ENCODE measurements at places on chromosomes 7 and 10. TPM values are rescaled to one million over a fixed set of nuclear protein-coding genes. Genes with fewer than 3 reads are reported as not detected.

CDH23 gene
- 5.3 TPM for total RNA-seq

LHFPL3 gene
- total RNA-seq, result not detected

MUC12 gene
- total RNA-seq, result not detected

DNA sequence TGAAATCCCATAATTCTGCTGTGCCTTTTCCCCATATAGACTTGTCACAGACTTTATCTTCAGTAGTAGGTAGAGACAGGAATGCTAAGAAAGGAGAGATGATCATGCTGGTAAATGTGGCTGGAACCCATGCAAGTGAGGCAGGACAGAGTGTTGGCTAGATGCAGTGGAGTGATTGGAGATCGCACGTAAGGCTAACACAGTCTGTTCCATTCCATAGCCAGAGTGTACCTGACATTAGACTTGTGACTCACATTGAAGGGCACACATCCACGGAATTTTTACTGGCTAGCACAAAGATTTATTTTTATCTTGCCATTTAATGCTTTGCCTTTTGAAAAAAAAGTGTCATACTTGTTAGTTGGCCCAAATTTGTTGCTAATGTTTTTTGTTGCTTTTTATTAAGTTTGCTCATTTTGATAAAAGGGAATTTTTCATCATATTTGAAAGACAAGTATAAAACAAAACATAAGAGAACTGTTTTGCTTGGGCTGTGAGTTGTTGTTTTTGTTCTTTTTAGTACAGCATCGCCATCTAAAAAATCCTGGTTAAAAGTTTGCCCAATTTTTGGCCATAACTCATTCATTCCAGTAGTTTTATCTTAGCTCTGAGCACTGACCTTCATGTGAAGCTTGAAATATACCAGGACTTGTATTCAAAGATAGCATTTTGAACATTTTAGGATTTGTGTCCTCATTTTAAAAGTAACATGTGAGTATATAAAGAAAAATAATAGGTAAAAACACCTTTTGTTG, 81.0 kb downstream of the CPED1 start:
- no peak for DNase-seq

GRCh38 chr10:106740-107139, 28.5 kb upstream of the ZMYND11 start:
- no peak for DNase-seq

DNA sequence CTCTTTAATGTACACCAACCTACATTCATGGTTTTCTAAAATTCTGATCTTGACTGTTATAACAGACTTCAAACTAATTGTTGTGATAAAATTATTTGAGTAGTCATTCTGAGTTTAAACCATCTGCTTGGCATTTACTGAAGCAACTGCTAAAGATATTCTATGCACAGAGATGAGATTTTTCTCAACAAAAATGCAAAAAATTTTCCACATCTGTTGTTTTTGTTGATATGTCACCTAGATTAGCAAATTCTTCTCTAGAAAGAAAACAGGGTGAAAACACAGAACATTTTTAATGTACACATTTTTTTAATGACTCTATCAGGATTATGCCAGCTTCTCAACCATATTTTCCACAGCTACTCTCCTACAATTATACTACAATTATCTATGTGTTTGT, 42.7 kb downstream of the ARHGAP12 start:
- no peak for DNase-seq

DNA sequence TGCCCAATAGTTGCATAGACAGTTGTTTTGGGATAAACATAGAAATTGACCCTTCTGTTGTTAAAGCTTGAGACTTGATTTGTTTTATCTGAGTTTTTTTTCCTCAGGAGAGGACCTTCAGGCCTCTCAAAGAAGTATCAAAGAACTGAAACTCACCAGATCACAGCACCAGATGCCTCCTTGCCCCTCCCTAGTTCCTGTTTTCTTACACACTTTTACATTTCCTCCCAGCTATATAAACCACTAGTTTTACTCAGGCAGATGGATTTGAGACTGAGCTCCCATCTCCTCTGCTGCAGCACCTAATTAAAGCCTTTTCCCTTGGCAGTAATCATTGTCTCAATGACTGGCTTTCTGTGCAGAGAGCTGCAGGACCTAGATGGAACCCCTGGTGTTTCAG, 150.6 kb upstream of the NRG3 start:
- no peak for DNase-seq

GRCh38 chr10:21497177-21497807, 28.2 kb downstream of the SKIDA1 start:
- peak; percentile 51 for DNase-seq

DNA sequence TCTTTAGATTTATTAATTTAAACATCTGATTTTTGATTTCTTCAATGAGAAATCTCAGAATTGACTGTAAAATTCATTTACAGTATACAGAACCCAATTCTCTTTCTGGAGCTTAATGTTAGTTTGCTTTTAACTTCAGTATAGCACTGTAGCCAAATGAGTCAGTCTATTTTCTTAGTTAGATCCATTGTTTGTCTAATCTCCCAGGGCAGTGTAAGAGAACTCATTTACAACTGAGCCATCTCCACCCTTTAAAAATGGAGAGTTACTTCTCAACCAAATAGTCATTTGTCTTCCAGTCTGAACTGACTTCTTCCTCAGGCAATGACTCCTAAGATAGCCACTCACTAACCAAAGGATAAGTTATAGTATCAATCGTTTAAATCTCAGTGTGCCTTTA, 3.0 kb upstream of the WNT2 start:
- DNase-seq, result no peak

DNA sequence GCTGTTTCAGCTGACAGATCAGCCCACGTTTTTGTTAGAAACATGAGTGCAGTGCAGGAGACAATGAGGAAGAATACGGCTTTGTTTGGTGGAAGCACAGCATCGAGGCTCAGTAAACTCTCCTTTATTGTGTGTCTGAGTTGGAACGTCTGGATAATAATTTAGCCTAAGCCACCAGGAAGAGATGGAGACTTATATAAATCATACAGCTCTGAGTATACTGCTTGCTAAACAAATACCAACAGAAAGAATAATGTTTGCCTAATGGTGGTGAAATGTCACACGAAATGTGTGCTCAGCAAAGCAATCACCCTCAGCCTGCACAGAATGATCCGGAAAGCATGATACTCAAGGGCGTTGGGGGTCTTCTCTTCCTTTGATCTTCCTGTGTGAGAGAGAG, 664.1 kb upstream of the ADARB2 start:
- DNase-seq, result no peak

GRCh38 chr10:78549140-78549935, 515.7 kb downstream of the RPS24 start:
- DNase-seq, result no peak

PKD2L1 gene
- not detected for total RNA-seq

DNA sequence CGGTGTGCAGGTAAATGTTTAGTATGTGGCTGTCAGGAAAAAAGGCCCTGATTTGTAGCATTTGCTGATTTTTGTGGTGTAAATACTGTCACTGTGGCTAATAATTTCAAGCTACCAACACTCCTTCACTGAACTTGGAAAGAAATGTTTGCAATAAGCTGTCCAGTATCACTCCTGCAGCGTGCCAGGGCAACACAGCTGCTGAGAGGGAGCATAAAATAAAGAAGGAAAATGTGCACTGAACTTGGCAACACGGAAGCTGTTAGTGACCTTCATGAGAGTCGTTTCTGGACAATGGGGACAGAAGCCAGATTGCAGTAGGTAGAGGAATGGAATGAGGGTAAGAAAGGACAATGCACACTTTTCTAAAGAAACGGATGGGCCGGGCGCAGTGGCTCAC, 37.9 kb upstream of the FHIP2A start:
- DNase-seq, result no peak

DNA sequence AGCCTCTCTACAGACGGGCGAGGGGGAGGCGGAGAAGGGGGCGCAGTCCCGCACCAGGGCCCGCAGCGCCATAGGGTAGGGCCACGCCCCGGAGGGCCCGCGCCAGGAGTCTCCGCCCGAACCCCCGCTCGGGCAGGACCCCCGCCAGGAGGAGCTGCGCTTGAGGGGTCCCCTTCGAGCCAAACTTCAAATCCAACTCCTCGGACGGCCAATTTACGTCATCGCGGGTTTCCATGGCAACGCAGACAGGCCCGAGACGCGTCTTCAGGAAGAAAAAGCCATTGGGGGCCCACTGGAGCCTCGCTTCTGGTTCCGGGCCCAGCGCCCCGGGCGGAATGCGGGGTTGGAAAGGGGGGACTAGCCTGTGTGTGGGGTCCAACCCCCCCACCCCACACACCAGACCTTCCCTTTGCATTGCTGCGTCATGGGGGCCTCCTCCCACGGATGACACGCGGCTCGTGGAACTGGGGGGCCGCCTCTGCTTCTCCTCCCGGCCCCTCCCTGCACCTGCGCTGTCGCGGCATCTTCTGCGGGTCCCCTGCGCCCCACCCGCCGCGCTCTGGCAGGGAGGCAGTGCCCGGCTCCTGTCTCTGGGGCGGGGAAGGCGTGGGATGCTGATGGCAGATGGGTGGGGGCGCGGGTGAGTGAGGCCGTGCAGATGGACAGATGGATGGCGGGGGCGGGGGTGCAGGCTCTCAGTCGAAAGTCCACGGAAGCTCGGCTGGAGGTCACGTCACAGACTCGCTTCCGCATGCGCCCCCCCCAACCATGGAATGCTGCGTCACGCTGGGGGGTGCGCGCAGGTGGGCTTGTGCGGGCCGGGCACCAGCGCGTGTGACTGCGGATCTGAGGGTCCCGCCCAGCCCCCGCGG, 1.2 kb downstream of the CALY start:
- peak; percentile 80 for DNase-seq

DNA sequence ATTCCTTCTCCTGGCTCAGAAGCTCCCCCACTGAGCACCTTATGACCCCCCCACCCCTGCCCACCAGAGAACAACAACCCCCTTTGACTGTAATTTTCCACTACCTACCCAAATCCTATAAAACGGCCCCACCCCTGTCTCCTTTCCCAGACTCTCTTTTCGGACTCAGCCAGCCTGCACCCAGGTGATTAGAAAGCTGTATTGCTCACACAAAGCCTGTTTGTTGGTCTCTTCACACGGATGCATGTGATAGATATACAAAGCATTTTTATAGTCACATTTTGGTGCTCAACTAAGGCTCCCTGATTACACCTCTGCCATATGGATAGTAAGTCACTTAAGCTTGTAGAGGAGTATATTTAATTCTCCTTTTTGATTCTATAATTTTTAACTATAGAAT, 985.8 kb downstream of the REEP3 start:
- no peak for DNase-seq

CUBN gene
- 3.2 TPM for total RNA-seq

GRCh38 chr7:54653905-54654304, 105.1 kb downstream of the SEC61G start:
- DNase-seq, result no peak

AGMO gene
- total RNA-seq, result not detected

- no peak for DNase-seq
These were observed 4.6 kb downstream of the CDK5 start for GRCh38 chr7:151053096-151053495.

DNA sequence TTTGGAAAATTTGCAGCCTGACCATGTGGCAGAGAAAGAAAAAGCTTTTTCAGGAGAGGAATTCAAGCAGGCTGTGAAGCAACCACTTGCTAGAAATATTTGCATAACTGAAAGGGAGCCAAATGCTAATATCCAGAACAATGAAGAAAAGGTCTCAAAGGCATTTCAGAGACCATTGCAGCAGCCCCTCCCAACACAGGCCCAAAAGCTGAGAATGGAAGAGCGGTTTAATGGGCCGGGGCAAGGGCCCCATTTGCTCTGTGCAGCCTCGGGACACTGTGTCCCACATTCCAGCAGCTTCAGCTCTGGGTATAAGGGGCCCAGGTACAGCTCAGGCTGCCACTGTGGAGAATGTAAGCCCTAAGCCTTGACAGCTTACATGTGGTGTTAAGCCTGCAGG, 918.1 kb upstream of the POT1 start:
- DNase-seq, result no peak

DNA sequence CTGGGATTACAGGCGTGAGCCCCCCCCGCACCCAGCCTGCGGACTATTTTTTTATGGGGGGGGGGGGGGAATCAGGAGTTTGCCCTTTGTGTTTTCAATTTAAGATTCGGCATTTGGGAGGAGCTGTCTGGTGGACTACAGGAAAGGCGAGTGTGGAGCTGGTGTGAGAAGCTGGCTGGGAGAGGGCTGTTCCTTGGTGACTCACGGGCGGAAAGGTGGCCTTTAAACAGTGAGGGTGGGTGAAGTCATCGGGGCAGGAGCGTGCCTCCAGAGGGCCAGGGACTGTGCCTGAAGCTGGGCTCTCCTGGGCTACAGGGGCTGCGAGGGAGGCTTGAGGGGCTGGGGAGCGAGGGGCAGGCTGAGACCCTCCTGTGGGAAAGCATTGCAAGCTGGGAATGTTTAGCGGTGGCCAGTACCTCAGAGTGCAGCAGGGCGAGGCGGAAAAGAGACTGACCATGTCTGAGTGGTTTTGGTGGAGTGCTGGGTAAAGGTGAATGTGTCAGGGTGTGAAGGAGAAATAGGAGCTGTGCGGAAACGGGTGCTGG, 39.7 kb upstream of the ZNF32 start:
- DNase-seq, result no peak

DNA sequence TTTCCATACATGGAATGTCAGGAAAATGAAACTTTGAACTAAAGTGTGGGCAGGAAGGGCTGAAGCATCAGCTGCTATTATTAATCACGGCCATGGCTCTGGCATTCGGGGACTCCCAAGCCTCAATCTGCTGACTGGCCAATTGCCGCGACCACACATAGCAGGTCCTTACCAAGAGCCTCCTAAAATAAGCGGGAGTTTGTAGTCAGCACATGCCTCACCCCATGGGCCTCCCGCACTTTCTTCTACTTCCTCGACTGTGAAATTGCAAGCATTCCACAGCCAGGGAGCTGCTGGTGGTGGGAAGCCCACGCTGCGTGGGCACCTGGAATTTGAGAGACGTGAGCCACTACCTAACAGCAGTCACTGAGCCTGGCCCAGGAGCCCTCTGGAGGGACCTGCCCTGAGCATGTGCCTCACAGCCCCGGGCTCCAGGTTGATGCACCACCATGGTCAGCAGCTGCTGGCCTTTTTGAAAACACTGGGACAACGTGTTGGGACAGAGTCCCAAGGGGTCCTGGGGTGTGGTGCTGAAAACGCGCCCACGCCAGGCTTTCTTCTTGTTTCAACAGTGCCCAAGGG, 211.4 kb downstream of the TNS3 start:
- no peak for DNase-seq

FLNC gene
- not detected for total RNA-seq

- no peak for DNase-seq
These were observed 235.2 kb downstream of the POU6F2 start for GRCh38 chr7:39212876-39213275.

FZD8 gene
- 0.42 TPM for total RNA-seq

DNA sequence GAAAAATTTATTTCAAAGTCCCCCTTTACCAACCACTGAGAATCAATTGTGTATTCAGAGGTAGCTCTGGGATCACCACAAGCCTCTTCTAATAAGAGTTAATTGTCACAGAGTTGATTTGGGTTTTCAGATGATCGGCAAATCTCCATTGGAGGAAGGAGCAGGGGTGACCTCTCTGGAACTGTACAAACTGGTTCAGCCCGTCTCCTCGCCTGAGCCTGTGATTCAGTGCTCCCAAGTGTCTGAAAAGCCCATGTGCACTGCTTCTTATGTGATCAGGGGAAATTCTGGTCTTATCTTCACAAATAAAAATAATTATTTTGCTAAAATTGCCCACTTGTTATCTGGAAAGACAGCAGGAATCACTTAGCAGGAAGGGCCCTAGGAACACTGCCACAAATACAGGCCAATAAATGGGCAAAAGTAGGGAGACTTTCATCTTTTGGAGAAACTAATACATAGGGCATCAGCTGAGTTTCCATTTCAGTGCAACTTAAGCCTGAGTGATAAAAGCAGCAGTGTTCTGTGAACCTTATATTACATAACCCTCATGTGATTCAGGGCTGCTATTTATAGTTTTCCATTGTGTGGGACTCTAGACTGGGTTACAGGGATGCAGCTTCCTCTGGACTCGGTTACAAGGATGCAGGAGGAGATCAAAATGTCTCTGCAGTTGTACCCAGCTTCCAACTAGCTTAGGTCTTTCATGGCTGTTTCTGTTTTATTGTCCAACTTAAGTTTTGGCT, 32.3 kb downstream of the CDK1 start:
- no peak for DNase-seq
